ENCODE measurements at places on chromosomes 16 and 17. TPM values are rescaled to one million over a fixed set of nuclear protein-coding genes. Genes with fewer than 3 reads are reported as not detected.

GRCh38 chr17:50949989-50950877, 84.1 kb upstream of the TOB1 start:
- H3K4me3 ChIP-seq, result peak overlapping the region; percentile 3
- H3K27ac ChIP-seq, result peak overlapping the region; percentile 92
- H3K4me1 ChIP-seq, result peaks cover 64% of the 10 kb centered on the region
- DNase-seq, result peak; percentile 81
- H3K27me3 ChIP-seq, result no peaks in the 10 kb centered on the region

DNA sequence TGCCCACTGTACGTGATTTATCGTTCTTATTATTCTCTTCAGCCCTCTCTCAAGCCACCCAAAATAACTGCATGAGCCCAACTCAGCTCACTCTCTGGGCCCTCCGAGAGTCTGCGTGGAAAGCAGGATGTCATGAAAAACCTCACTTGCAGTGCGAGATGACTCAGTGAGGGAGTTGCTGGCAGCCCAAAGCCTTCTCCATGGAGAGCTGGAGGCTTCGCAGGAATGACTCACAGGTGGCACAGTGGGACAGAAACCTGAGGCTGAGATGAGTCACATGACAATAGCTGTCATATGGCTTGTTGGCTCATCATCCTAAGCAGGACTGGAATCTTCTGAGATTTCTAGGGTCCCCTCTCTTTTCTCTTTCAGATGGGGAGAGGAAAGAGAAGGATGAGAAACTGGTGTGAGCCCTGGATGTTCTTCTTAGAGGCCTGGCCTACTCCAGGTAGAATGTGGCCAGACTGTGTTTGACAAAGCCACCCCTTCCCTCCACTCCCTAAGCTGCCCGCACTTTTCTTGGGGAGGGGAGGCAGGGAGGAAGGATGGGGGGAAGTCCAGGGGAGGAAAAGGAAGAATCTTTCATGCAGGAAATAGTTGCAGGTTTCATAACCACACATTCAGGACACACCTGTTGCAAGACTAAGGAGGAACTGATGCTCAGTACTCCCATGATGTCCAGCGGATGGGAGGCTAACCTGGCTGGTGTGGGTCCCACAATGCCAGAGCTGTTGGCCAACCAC, 160.6 kb upstream of the RPL38 start:
- no peak overlapping the region for H3K27ac ChIP-seq
- H3K4me1 ChIP-seq, result no peaks in the 10 kb centered on the region
- no peaks in the 10 kb centered on the region for H3K27me3 ChIP-seq
- no peaks in the 10 kb centered on the region for H3K36me3 ChIP-seq

DNA sequence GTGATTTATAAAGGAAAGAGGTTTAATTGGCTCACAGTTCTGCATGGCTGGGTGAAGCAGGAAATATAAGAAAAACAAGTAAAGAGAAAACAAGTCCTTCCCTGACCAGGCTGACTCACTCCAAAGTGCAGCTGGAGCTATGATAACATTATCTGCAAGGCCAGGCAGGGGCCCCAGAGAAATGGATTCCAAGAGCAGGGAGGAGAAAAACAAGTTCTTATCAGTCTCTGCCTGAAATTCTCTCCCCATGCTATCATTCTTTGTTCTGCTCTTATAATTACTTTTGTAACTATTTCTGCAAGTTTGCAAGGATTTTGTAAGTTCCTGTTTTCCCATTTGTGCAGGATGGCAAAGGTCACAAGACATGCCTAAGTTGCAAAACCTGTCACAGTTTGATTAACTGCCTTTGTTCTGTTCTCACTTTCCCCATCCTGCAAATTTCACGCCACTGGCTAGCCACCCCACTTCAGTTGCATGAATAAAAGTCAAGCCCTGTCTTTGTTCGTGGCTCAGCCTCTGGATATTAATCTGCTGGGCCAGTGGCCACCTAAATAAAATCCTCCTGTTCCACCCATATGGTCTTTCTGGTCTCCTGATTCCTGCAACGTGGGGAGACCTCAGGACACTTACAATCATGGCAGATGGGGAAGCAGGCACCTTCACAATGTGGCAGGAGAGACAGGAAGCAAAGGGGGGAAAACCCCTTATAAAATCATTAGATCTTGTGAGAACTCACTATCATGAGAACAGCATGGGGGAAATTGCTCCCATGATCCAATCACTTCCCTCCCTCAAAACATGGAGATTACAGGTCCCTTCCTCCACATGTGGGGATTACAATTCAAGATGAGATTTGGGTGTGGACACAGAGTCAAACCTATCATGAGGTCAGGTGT, 13.1 kb downstream of the ABCA9 start:
- peak; percentile 89 for DNase-seq
- peaks cover 12% of the 10 kb centered on the region for H3K4me1 ChIP-seq
- no peak overlapping the region for H3K4me3 ChIP-seq

DNA sequence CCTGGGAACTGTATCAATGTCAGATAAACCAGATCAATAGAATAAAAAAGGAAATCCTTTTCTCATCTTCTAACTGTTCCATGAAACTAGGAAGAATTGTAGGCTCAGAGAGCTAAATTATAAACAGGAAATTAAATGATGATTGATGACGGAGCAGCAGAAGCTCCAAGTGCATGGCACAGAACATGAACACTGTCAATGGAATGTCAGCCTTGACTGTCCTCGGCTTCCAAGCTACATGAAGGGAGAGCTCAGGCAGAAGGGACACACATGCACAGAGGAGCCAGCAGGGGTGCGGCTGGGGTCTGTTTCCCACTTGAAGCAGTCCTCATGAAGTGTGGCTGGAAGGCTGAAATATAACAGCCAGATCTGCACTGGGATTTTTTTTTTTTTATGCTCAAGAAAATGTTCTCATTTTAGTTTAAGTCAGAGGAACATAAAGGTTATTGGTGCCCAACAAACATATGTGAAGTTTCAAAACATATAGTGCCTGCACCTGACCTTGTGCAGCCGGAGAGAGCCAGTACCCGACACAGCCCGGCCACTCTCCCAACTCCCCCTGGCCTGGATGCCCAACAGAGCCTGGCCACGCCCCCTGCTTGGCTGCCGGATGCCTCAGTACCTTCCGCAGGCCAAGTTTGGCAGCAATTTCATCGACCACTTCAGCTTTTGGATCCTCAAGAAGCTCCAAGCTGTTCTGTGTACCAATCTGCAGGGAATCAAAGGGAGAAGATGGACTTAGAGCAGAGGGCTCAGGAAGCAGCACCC, 37.0 kb downstream of the NPLOC4 start:
- H3K4me3 ChIP-seq, result no peak overlapping the region
- no peaks in the 10 kb centered on the region for H3K27me3 ChIP-seq
- no peak for DNase-seq
- no peak overlapping the region for H3K27ac ChIP-seq
- peaks cover 98% of the 10 kb centered on the region for H3K36me3 ChIP-seq

DNA sequence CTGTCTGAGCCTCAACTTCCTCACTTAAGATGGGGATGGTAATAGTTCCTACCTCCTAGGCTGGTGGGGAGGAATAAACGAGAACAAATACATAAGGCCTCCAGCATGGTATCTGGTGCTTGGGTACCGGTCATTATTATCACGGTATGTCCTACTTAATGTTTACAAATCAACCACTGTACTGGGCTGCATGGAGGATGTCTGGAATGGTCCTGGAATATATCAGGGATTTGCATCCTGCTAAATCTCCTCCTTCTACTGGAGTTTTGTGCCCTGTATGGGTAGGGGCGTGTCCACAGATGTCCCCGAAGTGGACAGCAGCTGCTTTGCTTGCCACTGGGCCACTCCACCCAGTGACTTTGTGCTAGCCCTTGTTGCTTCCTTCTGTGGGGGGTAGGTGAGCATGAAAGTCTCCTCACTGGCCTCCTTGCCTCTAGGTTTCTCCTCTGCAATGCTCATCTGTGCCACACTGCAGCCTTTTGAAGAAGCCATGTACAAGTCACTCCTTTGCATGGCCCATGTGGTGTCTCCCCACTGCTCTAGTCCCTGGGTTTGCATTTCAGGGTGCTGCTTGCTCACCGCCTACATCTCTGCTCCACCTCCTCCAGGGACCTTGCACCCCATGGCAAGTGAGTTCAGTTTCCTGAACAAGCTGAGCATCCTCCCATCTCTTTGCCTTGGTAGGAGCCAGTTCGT, 2.2 kb upstream of the CMIP start:
- no peak overlapping the region for H3K27ac ChIP-seq
- H3K4me1 ChIP-seq, result peaks cover 10% of the 10 kb centered on the region
- H3K27me3 ChIP-seq, result no peaks in the 10 kb centered on the region
- no peak for DNase-seq

DNA sequence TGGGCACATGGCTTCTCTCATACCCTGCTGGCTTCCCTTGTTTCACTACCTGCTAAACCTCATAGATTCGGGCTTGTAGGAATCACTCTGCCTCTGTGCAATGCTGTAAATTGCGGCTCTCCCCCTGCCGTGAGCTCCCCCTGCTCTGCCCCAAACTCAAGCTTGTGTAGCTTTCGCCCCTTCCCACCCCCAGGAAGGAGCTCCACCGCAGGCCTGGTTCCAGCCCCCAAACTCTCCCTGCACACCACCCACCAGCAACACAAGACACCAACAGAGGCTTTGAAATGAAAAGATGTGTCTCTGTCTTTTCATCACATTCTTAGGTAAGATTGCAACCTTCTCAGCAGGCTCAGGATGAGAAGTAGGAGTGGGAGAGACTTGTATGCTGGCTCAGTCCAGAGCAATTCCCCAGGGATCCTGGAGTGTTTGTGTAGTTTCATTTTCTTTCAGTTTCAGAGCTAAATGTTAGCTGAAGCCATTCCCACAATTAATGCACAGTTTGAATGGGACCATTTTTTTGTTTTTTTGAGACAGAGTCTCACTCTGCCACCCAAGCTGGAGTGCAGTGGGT, 14.2 kb downstream of the CX3CL1 start:
- no peaks in the 10 kb centered on the region for H3K27me3 ChIP-seq
- DNase-seq, result peak; percentile 75
- peaks cover 8% of the 10 kb centered on the region for H3K36me3 ChIP-seq
- H3K4me3 ChIP-seq, result no peak overlapping the region
- H3K4me1 ChIP-seq, result peaks cover 23% of the 10 kb centered on the region

DNA sequence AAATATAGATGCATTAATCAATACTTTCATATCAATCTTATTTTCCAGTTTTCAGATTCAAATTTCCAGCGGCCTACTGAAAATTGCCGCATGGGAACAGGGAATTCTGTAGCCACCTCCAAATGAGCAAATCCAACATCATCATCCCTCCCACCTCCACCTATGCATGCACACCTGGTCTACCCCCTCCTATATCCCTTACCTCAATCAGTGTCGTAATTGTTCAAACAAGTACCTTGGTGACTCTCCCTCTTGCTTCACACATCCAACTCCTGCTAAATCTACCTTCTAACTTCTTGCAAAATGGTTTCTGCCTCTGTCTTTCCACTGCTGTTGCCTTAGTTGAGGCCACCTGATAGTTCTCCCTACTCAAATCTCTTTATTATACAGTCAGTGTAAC, 160.1 kb downstream of the SOX9 start:
- DNase-seq, result no peak
- no peak overlapping the region for H3K27ac ChIP-seq
- no peaks in the 10 kb centered on the region for H3K4me1 ChIP-seq
- H3K4me3 ChIP-seq, result no peak overlapping the region

GRCh38 chr16:85029408-85029784, 1.8 kb downstream of the KIAA0513 start:
- H3K36me3 ChIP-seq, result peaks cover 30% of the 10 kb centered on the region
- DNase-seq, result no peak
- H3K27me3 ChIP-seq, result no peaks in the 10 kb centered on the region
- H3K27ac ChIP-seq, result peak overlapping the region; percentile 97
- peak overlapping the region; percentile 79 for H3K4me3 ChIP-seq
- peaks cover 13% of the 10 kb centered on the region for H3K4me1 ChIP-seq

- no peaks in the 10 kb centered on the region for H3K36me3 ChIP-seq
- no peaks in the 10 kb centered on the region for H3K4me1 ChIP-seq
- no peaks in the 10 kb centered on the region for H3K27me3 ChIP-seq
- DNase-seq, result no peak
- H3K4me3 ChIP-seq, result no peak overlapping the region
Observed at GRCh38 chr17:8940866-8941471, 24.5 kb downstream of the PIK3R5 start.

DNA sequence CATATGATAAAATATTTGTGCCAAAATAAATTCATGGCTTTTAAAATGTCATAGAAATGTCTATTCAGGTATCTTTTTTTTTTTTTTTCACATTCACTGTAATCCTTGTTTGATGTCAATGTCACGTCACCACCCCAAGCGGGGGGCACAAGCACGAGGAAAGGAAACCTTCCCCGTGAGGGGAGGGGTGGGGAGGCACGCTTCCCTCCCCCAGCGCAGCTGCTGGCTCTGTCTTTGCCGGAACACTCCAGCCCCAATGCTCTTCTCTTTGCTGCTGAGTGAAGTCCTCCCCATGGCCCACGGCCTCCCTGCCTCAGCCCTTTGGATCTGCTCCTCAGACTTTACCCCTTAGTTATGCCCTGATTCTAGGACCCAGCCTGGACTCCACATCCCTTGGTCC, 1.5 kb downstream of the SLC35G3 start:
- no peak overlapping the region for H3K27ac ChIP-seq
- H3K36me3 ChIP-seq, result no peaks in the 10 kb centered on the region
- no peaks in the 10 kb centered on the region for H3K4me1 ChIP-seq
- H3K4me3 ChIP-seq, result no peak overlapping the region

DNA sequence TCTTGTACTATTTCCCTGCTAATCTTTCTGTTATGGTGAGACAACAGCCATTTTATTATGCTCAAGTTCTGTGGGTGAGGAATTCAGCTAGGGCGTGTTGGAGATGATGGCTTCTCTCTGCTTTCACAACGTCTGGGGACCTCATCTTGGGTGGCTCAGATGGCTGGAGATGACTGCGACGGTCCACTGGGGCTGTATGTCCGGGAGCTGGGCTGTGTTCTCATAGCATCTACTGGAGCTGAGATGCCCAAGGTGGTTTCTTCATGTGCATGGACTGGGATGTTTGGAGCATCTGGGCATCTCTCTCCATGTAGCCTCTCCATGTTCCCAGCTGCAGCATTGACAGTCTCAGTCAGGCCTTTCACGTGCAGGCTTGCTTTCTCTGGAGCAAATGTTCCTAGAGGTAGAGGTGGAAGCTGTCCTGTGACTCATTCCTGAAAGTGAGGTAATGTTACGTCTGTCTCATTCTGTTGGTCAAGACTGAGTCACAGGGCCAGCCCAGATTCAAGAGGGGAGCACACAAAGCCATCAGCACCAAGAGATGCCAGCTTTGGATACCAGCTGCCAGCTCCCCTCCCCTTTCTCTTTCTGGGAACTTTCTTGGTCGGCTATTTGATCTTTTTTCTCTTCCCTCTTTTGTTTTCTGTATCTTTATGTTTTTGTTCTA, 96.2 kb downstream of the RAP1GAP2 start:
- no peak overlapping the region for H3K4me3 ChIP-seq
- H3K27ac ChIP-seq, result peak overlapping the region; percentile 80
- peak; percentile 74 for DNase-seq

DNA sequence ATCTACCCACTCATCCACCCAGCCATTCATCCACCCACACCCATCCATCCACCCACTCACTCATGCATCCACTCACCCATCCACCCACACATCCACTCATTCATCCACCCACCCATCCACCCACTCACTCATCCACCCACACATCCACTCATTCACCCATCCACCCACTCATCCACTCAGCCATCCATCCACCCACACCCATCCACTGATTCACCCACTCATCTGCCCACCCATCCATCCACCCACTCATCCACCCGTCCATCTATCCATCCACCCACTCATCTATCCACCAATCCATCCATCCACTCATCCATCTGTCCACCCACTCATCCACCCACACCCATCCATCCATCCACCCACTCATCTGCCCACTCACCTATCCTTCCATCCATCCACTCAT, 17.3 kb downstream of the NATD1 start:
- no peak overlapping the region for H3K27ac ChIP-seq
- H3K4me1 ChIP-seq, result no peaks in the 10 kb centered on the region
- H3K36me3 ChIP-seq, result peaks cover 2% of the 10 kb centered on the region
- no peaks in the 10 kb centered on the region for H3K27me3 ChIP-seq
- DNase-seq, result no peak
- H3K4me3 ChIP-seq, result no peak overlapping the region

Gene UNC119
- 17.5 TPM for total RNA-seq

Gene DRC7
- total RNA-seq, result not detected

Gene PLLP
- 59.1 TPM for total RNA-seq

Gene CNGB1
- 18.0 TPM for total RNA-seq

Gene HBA1
- total RNA-seq, result 34.8 TPM
